ENCODE measurements at places on chromosomes 7 and 10.
A peak's percentile ranks its signal among the peaks of the same experiment; 100 is the strongest.

DNA sequence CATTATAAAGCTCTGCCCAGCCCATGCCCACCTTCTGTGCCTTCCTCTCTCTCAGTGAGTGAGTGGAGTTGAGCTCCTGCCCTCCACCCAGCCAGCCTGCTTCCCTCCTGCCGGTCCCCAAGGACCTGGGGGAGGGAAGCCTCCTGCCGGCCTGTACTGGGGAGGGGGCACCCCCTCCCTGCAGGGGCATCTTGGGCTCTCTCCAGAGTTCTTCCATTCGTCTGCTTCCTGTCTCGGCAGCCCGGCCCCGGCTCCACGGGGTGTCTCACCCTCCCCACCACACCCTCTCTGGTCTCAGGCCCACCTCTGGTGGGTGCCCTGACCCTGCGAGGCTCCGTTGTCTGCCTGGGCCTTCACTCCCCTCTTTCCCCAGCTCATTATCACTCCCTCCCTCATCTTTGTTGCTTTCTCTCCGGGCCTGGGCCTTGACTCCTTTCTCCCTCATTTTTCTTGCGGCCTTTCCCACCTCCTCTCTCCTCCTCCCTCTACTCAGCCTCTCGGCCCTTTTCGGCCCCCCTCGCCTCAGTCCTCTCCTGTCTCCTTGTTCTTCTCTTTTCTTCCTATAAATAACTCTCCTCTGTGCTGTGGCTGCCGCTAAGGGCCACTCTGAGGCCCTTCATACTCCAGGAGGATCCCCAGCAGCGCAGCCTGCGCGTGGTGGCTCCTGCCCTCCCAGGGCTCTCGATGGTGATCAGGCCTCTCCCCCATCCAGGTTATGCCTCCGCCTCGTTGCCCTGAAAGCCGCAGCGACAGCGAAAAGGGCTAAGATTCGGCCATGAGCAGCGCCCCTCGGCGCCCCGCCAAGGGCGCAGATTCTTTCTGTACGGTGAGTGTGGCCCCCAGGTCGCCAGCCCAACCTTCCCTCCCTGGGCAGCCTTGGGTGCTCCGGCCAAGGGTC lies 2.1 kb downstream of the SLC4A2 start:
- no peak for DNase-seq

DNA sequence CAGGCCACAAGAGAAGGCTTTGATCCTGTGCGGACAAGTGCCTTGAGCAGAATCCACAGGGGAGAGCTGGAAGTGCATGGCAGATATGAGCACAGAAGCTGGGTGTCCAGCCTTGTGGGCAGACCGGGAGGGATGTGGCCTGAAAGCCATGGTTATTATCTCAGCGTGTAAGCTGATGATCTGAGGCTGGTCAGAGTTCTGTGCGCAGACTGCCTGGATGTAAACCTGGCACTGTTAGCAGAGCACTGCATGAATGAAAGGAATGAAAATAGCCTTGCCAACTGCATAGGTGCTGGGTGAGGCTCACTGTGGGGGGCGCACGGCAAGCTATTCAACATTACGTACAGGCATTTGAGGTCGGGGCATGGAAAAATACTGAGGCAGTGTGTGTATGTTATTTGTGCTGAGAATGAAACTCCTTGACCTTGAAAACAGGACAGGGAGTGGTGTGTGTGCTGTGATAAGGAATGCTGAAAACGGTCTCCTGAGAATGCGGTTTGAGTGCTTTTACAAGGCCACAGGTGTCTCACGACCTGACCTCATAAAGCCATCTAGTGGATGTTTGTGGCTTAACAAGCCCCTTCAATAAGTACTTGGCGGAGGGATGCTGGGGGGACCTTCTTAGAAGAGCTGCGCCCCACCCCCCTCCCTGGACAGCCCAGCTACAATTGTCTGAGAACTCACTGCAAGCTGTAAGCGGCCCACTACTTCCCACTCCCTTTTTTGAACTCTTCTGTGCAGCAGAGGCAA lies 18.7 kb downstream of the AKR1C1 start:
- DNase-seq = no peak

DNA sequence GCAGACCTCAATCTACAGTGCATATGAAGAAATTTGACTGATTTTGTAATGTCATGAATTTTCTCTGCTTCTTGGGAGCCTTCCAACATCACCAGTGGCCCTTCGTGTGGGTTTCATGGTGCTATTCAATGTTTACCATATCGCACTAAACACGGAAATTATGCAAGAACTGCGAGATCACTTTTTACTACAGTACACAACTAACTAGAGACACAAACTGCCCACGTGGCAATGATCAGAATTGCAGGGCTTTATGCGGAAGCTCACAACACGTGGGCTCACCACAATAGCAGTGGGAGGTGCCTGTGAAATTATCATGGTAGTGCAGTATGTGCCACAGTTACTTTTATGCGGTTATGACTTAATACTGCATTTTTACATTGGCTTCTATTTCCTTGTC lies 449.7 kb upstream of the KLF6 start:
- no peak for DNase-seq

DNA sequence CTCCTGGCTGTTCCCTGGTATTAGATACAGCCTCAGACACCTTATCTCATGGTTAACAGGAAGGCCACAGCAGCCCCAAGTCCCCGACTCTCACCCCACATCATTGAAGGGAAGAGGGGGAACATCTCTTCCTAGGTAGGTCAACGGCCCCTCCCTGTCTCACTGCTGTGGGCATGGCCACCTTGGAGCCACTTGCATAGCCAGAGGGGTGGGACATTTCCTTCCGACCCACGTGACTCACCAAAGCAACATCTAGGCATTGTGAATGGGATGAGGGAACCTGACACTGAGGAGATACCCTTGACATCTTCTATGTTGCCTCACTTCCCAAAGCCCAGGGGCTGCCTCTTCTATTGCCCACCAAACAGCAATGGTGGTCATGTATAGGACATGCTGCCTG lies 68.5 kb upstream of the GPR26 start:
- DNase-seq = no peak

GRCh38 chr10:20936396-20936795 lies 39.3 kb upstream of the NEBL start:
- no peak for DNase-seq

- no peak for DNase-seq
These were observed 34.7 kb downstream of the PODXL start for GRCh38 chr7:131521651-131522163.

GRCh38 chr10:98134117-98134430 lies 383 bp upstream of the R3HCC1L start:
- no peak for DNase-seq

DNA sequence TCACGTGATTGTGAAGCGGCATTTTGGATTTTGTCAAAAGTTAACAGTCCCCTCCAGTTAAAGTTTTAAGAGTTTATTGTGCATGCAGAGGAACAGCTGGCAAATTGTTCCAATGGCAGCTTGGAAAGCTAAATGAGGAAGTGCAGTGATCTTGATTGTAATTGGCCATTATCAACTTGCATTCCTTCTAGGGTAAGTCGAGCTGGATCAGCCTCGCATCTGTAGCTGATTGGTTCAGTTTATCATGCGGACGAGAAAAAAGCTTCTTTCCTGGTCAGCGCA lies 566 bp downstream of the ZNF789 start:
- DNase-seq = no peak

DNA sequence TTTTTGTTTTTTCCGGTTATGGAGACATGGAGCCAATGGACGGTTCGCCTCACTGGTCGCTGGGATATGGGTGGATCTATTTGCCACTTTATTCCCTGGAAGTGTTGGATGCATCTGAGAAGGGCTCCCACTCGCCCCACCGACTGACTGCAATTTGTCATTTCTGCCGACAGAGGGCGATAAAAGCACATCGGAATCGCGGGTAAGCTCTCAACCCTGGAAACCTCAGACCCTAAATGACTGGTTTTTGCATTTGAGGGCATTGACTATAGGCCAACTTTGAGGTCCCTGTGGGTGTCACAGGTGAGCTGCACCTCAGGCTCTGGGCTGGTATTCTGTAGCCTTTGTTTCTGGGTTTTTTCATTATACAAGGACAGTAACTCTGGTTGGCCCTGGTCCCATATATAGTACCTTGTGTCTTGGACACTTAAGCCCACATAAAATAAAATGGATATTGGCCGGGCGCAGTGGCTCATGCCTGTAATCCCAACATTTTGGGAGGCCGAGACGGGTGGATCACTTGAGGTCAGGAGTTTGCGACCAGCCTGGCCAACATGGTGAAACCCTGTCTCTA lies 11.9 kb upstream of the OPALIN start:
- no peak for DNase-seq

- DNase-seq = no peak
These were observed 1.7 kb downstream of the IGF2BP3 start for GRCh38 chr7:23468526-23469149.

DNA sequence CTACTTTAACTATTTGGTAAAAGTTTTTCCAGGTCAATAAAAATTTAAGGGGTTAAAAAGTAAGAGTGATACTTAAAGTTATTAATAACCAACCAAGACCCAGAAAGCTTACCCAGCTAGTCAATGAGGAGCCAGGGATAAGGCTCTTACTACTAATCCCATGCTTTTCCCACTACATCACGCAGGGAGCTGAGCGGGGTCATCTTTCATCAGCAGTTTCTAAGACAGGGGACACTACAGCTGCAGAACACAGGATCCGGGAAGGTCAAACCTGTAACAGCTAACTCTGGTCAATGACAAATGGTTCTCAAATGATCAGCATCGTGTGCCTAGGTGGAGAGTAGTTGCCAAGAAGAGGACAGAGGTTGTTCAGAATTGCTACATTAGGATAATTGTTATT lies 65.1 kb downstream of the RSU1 start:
- no peak for DNase-seq

- DNase-seq = no peak
These were observed 81.0 kb upstream of the STK17A start for GRCh38 chr7:43501870-43502269.

GRCh38 chr7:134353411-134353810 lies 36.7 kb upstream of the SLC35B4 start:
- no peak for DNase-seq

GRCh38 chr10:480928-481552 lies 208.4 kb downstream of the DIP2C start:
- no peak for DNase-seq

DNA sequence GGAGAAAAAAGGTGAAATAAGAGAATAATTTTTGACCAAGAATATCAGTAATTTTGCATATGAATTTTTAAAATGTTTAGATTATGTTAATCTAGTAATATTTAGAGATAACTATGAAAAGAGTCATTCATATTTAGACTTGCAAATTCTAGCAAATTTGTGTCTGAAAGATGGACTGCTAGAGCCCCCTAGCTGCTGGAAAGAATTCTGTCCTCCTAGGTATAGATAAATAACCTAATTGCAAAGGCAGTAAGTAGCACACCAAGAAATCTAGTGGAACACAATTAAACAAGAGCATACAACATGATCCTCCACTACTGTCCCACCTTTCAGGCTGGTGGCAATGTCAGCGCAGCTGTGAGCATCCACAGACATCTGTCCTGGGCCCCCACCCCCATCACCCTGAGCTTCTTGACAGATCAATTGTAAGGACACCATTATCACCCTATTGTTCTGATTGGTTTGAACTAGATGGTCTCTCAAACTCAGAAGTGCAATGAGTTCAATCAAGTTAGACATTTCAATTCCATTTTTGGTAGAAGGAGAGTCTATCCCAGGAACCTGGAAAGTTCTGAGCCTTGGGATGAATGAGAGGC lies 15.0 kb upstream of the GFRA1 start:
- DNase-seq = no peak

- DNase-seq = peak; percentile 9
These were observed at the start of gene STX1A for GRCh38 chr7:73718905-73719805. Gene STX1A, minus strand, starts transcription at chr7:73719669. Its CDS starts 38 bp downstream, at chr7:73719631.

- DNase-seq = no peak
These were observed 9.4 kb downstream of the DLX5 start for GRCh38 chr7:97015279-97015678.

DNA sequence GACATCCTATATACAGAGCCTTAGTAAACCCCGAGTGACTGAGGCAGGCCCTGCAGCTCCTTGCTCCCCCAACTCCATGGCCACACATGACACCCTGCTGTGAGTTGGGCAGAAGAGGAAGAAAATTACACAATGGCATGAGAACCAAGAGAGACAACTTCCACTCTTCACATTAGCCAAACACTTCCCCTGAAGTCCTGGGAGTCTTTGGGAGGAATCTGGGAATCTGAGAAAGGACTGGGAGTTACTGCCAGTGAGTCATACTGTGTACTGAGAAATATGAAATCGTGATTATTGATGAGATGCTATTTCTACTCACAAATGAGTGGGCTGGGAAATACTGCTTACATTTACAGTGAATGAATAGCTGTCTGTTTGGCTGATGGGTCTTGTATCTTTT lies 116.6 kb downstream of the SPAG6 start:
- DNase-seq = no peak

DNA sequence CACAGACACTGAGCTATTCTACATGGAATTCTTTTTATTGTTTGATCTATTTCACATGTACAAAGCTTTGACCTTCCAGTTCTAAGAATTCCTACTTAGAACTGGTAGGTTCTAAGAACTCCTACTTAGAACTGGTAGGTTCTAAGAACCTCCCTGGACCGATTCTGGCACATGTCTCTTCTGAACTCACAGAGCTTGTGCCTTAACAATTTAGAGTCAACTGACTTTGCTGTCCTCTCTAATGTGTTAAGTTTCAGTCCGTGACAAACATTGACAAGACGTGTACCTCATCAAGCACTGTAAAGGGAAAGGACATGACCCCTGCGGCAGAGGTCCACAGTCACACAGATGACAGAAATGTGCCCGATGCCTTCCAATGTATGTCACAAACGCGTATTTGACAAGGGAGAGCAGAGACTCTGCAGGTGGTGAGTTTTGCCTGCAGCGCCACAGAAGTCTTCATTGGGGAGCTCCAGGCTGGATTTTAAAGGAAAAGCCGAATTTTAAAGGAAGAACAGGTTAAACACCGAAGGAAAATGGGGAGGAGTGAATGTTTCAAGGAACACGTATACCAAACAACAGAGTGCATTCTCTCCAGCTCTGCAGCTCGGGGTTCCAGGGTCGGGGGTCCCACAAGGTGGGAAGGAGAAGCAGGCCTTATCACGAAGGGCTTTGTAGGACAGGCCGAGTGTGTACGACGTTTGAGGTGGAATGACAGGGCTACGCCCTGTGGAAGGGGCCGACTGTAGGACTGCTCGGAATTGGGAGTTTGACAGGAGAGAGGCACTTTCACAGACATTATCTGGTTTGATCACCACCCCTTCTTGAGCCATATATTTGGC lies 161.1 kb upstream of the KLF14 start:
- no peak for DNase-seq

GRCh38 chr10:30455816-30456215 lies 21.8 kb downstream of the MAP3K8 start:
- DNase-seq = no peak

- DNase-seq = no peak
These were observed 40.9 kb downstream of the ZNF777 start for GRCh38 chr7:149420006-149420405.

DNA sequence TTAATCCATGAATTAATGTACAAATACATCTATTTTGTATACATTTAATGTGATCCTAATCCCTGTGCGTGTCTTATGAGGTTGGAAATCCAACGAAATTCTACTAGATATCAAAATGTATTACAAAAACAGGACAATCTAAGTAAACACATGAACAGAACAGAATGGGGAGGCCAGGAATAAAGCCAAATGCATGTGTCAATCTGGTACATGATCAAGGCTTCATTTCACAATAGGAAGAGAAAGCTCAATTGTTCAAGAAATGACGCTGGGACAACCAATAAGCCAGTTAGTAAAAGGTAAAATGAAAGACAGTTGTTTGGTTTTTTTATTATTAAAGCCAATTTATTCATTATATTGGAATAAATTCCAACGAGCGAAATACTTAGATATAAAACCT lies 83.0 kb downstream of the COL13A1 start:
- DNase-seq = no peak

GRCh38 chr10:62050893-62051433 lies 149.5 kb downstream of the ARID5B start:
- no peak for DNase-seq

GRCh38 chr7:5550385-5550784 lies 126.8 kb upstream of the TNRC18 start:
- no peak for DNase-seq

Data from NCI-H1417 treated with DMSO at 0.1 percent for 48 hours (cell line).